Gastrocnemius medialis (tissue), 4 donors: ENCODE measurements at places on chromosomes 16 and 17. TPM values are rescaled to one million over a fixed set of nuclear protein-coding genes. Genes with fewer than 3 reads are reported as not detected.

GRCh38 chr16:54370278-54371040, 83.9 kb upstream of the IRX3 start:
- H3K27me3 ChIP-seq, result peaks cover 20% of the 10 kb centered on the region
- DNase-seq, result no peak
- H3K4me1 ChIP-seq, result no peaks in the 10 kb centered on the region
- no peaks in the 10 kb centered on the region for H3K36me3 ChIP-seq
- H3K27ac ChIP-seq, result no peak overlapping the region

DNA sequence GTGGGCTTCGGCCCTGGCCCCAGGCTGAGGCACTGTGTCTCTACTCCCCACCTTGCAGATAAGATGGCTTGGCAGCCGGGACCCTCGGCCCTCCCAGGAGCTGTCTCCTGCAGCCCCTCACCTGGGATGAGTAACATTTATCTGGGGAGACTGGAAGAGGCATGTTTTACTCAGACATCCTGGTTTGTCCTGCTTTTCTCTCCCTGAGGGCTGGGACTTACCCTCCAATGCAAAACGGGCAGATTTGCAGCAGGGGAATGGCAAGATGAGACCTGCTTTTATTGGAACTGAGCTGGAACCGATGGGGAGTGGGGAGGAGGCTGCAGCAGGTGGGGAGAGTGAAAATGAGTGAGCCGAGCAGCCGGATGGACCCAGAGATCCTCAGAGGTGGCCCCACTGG, 27.3 kb upstream of the UBE2G1 start:
- DNase-seq, result no peak
- no peak overlapping the region for H3K4me3 ChIP-seq
- no peak overlapping the region for H3K27ac ChIP-seq
- H3K4me1 ChIP-seq, result no peaks in the 10 kb centered on the region

GUCY2D gene
- total RNA-seq, result not detected

DNA sequence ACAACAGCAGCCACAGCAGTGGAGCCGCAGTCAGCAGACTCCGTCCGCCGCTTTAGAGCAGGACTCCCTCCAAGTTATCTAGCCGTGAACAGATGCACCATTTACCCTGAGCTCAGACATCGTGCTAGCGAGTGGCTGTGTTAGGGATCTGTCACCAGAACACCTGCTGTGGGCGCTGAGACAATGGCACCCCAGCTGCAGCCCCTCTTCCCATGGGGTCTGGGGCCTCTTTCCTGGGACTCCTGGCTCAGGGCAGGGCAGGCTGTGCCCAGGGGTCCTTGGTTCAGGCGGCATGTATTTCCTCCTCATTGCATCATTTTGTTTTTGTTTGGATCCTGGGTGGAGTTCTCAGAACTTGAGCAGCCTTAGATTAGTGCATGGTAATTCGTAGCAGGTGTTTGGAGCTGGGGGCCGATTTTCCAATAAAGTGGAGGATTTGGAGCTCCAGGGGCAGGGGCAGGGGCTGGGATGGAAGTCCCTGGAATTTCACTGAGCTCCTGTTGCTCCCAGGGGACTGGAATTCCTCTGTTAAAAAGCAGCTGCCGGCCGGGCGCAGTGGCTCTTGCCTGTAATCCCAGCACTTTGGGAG, 23.4 kb downstream of the NMRAL1 start:
- DNase-seq, result no peak
- no peak overlapping the region for H3K4me3 ChIP-seq
- no peaks in the 10 kb centered on the region for H3K27me3 ChIP-seq

DNA sequence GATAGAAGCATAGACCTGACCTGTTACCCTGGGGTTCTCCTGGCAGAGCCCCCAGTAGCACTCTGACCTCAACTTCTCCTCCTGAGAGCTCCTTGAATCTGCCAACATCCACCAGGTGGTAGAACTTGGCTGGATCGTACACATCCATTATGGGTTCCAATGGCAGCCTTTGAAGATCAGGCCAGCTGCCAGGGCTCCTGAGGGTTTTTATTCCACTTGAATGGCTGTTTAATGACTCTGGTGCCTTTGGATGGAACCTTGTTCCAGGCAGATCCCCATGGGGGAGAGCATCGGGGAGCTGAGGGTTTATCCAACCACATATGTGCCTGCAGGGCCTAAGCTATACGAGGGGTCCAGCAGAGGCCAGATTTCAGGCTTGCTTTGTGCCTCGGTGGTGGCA, 47.1 kb upstream of the CLEC19A start:
- H3K4me1 ChIP-seq, result no peaks in the 10 kb centered on the region
- H3K36me3 ChIP-seq, result no peaks in the 10 kb centered on the region
- DNase-seq, result no peak

SOX15 gene
- total RNA-seq, result not detected

CASKIN1 gene
- 0.10 TPM for total RNA-seq

AGRP gene
- total RNA-seq, result not detected

GRCh38 chr16:71919035-71919434, 23.7 kb downstream of the IST1 start:
- peaks cover 33% of the 10 kb centered on the region for H3K4me1 ChIP-seq
- H3K36me3 ChIP-seq, result peaks cover 78% of the 10 kb centered on the region
- no peaks in the 10 kb centered on the region for H3K27me3 ChIP-seq
- no peak for DNase-seq

GRCh38 chr16:78050734-78051400, 28.5 kb downstream of the CLEC3A start:
- H3K27ac ChIP-seq, result no peak overlapping the region
- no peaks in the 10 kb centered on the region for H3K36me3 ChIP-seq
- no peaks in the 10 kb centered on the region for H3K27me3 ChIP-seq
- no peak overlapping the region for H3K4me3 ChIP-seq

TBC1D28 gene
- not detected for total RNA-seq

- H3K27ac ChIP-seq, result peak overlapping the region; percentile 76
- peaks cover 68% of the 10 kb centered on the region for H3K4me1 ChIP-seq
- DNase-seq, result no peak
- H3K36me3 ChIP-seq, result no peaks in the 10 kb centered on the region
Measured at GRCh38 chr17:81422776-81423697, 27.8 kb downstream of the BAHCC1 start.

CDT1 gene
- 0.31 TPM for total RNA-seq

ATP6V0C gene
- 56.0 TPM for total RNA-seq

TEKT5 gene
- total RNA-seq, result not detected

OMG gene
- total RNA-seq, result not detected
